ENCODE measurements at places on chromosomes 4 and X.
A peak's percentile ranks its signal among the peaks of the same experiment; 100 is the strongest.

DNA sequence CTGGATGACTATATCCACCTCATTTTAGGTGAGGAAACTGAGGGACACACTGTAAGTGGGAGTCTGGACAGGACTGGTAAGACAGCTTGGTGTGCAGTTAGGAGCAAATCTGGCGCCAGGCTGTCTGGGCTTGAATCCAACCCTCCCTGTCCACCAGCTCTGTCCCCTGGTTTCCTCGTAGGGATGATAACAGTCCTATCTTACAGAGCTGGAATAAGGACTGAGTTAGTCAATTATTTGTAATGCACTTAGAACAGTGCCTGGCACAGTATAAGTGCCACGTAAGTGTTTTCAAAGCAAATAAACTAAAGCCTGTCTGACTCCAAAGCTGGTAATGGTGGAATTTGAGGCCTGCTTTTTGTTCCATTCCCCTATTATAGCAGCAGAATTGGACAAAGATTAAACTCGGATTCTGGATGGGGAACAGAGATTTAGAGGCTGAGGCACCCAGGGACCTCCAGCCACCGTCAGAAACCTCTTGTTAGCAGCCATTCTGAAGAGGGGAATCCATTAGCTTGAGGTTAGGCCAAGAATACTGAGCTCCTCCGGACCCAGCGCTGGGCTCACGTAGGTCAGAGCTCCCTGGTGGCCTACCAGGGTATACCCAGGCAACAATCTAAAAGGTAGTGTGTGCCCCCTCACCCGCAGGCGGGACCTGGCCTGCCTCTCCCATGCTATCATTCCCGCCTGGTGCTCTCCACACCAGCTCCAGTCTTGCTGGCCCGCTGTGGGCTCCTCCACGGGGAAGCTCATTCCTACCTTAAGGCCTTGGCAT is 102.1 kb downstream of the UCHL1 start:
- no peak for DNase-seq

DNA sequence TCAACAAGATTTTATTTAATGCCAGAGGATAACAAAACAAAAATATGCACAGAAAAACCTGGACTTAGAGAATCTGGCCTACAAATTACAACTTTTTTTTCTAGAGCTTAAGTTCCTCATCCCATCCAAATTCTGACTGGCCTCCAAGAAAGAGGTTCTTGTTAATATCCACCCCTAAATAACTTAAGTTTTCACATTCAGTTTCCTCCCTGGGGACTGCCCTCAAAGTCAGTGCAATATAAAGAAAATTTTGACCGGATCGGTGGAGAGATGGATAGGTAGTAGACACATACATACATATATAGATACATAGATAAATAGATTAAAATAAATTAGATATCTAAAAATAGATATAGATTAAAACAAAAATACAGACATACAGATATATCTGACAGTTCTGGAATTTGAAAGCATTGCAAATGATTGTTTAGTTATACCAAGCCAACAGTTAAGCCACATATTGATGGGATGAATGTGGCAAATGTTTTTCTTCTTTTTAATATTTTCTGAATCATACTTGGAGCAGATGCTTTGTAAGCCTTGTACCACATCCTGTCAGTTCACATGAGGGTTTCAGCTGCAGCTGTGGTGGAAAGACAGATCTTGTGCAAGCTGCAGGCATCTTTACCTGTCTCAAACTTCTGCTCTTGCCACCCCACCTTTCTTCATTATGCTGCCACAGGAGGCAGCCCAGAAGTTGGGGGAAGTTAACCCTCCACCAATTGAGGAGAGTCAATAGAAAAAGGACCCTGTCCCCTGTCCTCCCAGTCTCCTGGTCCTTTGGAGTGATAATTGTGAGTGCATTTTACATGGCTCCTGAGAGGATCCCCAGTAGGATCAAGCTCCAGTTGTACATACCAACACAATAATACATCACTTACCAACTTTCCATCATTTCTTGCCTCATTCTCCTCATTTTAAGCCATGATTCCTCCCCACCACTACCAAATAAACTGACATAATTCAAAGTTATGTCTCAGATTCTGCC is 58.5 kb upstream of the PRDM8 start:
- DNase-seq, result no peak

DNA sequence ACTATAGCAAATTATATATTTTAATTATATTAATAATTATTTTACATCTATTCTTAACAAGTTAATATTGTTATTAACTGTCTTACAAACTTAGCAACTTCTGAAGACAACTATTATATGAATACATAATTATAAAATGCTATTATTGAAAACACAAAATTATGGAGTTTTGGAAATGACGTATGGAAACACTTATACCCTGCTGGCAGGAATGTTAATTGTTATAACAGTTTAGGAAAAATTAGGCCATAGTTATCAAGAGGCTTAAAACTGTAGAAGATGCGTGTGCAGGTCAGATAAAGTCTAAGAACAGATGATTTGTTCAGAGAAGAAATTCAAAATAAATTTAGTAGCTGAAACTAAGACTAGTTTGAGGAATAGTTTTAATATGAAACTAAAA is 211.7 kb downstream of the FAT4 start:
- DNase-seq, result no peak

GRCh38 chr4:27714073-27714472 is 853.4 kb downstream of the STIM2 start:
- no peak for DNase-seq

GRCh38 chr4:79078339-79078738 is 139.1 kb upstream of the PAQR3 start:
- DNase-seq, result no peak

DNA sequence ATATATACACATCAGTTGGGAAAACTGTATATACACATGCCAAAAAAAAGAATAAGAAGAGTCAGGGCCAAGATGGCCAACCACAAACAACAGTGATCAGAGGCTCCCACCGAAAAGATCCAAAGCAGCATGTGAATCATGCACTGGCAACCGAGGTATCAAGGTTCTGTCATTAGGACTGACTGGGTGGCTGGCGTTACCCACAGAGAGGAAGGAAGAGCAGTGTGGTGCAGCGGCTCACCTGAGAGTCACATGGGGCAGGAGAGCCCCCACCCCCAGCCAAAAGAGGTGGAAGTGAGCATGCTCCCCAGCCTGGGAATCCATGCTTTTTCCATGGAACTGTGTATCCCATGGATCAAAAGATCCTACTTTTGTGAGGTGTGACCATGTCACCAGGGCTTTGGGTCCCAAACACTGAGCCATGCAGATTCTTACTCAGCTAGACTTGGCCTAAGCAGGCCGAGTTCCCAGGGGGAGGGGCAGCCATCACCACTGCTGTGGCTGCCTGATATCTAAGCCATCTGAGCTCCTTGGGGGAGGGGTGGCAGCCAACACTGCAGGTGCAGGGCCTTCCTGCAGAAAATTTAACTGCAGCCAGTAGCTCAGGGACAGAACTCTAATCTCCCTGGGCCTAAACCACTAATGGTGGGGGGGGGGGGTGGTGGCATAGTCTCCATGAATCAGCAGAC is 52.8 kb downstream of the P2RY10 start:
- DNase-seq, result no peak

GRCh38 chr4:169766741-169767140 is 9.0 kb upstream of the HPF1 start:
- no peak for DNase-seq

GRCh38 chr4:88110826-88111225 is 47.6 kb downstream of the ABCG2 start:
- DNase-seq, result peak; percentile 4

GRCh38 chrX:80807992-80808735 is 1.5 kb downstream of the BRWD3 start:
- DNase-seq, result peak; percentile 66

DNA sequence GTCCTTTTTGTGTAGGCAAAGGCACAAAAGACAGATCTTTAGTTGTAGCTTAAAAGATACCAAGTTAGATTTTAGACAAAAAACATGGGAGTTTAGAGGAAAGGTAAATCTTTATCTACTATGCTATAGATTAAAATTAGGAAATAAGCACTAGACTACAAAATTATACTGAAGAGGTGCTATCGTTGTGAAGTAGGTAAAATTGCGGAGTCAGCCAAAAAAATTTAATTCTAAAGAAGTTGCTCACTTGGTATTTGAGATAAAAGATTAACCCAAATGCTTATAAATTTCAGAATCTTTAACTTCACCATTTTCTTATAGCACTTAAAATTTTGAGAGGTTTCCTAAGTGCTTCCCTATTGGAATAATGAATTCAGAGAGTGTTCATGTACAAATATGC is 604.1 kb downstream of the GRXCR1 start:
- no peak for DNase-seq

DNA sequence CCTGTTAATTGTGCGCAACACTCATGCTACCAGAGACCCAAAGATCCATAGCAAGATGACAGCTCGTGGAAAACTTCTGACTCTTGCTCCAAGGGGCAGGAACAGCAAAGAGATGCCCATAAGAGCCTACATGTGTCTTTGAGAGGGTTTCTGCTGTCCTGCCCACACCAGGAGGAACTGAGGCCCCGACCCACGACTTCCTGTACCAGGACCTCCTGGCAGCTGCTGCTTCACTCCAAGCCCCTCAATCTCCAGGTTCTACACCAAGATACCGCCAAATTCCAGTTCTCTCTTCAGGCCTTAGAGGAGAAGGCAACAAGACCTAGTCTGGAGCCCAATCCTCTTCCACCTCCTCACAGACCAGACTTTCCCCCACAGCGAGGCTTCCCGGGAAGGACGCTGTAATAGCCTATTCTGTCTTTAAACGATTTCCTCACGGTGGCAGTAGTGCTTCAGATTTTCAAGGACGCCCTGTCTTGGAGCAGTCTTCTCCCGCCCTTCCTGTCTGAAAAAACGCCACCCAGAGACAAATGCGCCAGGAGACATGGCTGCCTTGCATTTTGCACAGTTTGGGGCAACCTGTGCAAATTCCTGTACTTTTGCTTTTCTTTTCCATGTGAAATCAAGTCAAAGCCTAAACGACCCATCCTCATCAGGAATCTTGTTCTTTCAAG is 230.2 kb upstream of the STK26 start:
- peak; percentile 2 for DNase-seq

GRCh38 chr4:182556580-182556979 is 313.4 kb downstream of the TENM3 start:
- DNase-seq, result no peak

- no peak for DNase-seq
Measured at GRCh38 chrX:12411831-12412230, 273.6 kb downstream of the FRMPD4 start.

DNA sequence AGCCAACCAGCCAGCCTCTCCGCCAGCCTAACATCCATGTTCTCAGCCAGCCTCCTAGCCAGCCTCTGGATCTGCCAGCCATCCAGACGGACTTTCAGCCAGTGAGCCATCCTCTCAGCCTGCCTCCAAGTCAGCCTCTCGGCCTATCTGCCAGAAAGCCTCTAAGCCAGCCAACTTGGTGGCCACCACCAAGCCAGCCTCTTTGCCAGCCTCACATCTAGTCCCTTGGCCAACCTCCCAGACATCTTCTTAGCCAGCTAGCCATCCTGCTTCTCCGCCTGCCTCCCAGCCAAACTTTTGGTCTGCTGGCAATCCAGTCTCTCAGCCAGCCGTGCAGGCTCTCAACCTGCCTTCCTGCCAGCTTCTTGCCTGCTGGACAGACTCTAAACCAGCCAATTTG is 16.4 kb upstream of the ARAP2 start:
- DNase-seq, result no peak

GRCh38 chr4:39166669-39167068 is 15.7 kb upstream of the WDR19 start:
- DNase-seq, result no peak

GRCh38 chr4:55503169-55503568 is 43.5 kb downstream of the CLOCK start:
- peak; percentile 75 for DNase-seq

DNA sequence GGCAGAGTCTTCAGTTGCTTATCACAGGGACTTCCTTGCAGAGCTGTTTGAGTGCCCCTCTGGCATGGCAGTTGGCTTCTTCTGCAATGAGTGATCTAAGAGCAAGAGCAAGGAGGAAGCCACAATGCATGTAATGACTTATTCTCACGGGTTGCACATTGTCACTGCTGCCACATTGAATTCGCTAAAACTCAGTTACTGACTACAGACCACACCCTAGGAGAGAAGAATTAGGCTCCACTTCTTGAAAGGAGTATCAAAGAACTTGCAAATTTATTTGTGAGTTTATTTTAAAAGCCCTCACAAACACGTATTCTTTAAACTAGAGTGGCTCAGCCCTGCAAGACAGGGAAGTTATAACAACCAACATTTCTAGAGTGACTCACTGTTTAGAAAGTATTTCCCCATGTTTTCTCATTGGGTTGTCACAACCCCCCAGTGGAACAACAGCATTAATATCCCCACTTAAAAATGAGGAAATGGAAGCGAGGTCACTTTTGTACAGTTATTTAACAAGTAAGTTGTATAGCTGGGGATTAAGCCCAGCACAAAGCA is 32.4 kb upstream of the RBPJ start:
- no peak for DNase-seq

GRCh38 chrX:13750204-13750603 is 15.7 kb downstream of the OFD1 start:
- DNase-seq, result peak; percentile 3

- DNase-seq, result no peak
Measured at GRCh38 chr4:114561590-114561989, 37.0 kb upstream of the UGT8 start.

- DNase-seq, result no peak
Measured at GRCh38 chr4:155811083-155811482, 52.3 kb downstream of the GUCY1B1 start.

- peak; percentile 22 for DNase-seq
Measured at GRCh38 chr4:6720202-6720699, 4.3 kb downstream of the BLOC1S4 start.

- no peak for DNase-seq
Measured at GRCh38 chrX:71996136-71996535, 85.5 kb downstream of the NHSL2 start.

DNA sequence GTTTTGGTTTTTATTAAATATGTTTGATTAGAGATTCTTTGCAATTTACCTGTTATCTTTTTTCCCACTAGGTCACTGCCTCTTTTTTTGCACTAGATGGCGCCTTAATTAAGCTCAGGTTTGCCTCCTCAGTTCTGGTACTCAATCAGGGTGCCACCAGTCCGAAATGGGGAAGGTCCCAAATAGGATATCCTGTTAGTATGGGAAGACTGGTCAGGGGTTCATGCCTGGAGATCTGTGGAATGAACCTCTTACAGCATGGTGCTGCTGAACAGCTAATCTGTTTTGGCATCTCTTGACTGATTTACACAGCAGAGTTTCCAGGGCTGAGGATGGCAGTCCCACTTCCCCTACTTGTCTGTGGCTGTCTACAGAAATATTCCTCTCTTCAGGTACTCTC is 24.2 kb upstream of the VSIG1 start:
- no peak for DNase-seq

DNA sequence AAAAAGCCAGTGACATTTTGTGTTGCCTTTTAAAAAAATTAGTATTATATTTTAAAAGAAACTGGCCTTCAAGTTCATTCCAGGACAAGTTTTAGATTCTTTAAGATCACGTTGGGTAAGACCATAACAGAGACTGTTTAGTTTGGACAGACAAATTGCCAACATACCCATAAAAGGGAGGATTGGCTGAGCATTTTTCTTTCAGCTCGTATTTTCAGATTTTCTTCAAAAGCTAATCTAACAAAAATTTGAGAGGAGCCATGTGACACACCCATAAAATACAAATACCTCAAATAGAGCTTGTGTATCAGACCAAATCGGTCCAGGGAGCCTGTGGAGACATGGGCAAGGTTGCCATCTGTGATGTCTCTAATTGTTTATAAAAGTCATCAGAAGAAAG is 74.6 kb upstream of the C1QTNF7 start:
- DNase-seq, result no peak

- no peak for DNase-seq
Measured at GRCh38 chr4:7281691-7282665, 89.6 kb downstream of the SORCS2 start.

GRCh38 chrX:66023385-66024091 is 16.3 kb downstream of the VSIG4 start:
- no peak for DNase-seq

Data from NCI-H226 (cell line).